ENCODE measurements at places on chromosomes 11 and 22.

DNA sequence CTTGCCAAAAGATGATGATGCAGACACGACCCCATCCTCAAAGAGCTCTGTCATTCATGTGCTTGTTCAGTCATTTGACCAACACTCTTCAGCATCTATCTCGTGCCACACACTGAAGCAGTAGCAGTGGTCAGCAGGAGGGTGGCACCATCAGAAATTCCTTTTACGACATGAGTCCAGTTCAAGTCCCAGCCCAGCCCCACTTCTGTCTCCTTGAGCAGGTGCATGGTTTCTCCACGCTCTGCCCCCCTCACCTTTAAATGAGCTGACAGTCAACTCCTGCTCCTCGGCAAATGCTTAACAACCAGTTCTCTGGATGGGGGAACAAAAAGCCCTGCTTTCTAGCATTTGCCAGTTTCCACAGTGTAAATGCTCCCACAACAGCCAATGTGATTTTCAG, 60.9 kb downstream of the SYN3 start:
- DNase-seq, result no peak

DNA sequence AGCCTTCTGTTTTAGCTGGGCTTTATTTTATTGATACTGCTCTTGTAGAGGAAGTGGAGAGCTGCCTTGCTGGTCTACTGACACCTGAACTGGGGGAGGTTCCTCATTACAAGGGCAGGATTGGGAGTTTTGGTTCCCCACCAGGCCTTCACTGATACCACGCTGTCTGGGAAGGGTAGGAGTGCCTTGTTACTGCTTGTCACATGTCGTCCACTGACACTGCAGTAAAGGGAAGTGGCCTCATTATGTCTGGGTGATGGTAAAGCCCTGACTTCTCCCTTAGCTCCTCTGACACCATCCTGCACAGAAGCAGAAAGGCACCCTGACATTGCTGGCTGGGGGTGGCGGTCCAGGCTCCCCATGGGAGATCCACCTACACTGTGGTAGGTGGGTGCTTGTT, 38.7 kb upstream of the ELF5 start:
- no peak for DNase-seq

GRCh38 chr11:46541593-46542371, 52.0 kb downstream of the AMBRA1 start:
- no peak for DNase-seq

GRCh38 chr11:31870609-31871309, 59.6 kb upstream of the PAX6 start:
- peak; percentile 10 for DNase-seq

DNA sequence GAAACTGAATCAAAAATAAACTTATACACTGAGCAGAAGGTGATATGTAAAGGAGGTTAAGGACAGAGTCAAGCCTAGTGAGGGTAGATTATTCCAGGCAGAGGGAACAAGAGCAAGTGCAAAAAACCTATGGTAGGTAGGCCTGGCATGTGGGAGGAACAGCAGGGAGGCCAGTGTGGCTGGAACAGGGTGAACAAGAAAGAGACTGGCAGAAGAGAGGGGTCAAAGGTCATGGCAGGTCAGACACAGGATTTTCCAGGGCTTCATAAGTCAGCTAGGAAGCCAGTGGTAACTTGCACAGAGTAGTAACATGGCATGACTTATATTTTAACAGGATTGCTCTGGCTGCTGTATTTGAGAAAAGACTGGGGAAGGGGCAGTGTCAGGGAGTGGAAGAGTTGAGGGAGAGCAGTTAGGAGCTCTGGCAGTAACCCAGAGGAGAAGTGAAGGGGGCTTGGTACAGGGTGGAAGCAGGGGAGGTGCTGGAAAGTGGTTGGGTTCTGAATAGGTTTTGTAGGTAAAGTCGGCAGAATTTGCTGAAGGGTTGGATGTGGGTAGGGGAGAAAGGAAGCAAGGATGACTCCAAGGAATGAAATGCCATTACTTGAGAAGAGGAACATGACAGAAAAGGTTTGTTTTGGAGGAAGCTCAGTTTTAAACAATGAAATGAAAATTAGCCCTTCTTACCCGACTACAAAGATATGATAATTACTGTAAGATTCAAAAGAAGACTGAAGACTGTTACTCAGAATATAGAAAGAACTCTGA, 86.2 kb downstream of the ZNRF3 start:
- DNase-seq, result no peak

DNA sequence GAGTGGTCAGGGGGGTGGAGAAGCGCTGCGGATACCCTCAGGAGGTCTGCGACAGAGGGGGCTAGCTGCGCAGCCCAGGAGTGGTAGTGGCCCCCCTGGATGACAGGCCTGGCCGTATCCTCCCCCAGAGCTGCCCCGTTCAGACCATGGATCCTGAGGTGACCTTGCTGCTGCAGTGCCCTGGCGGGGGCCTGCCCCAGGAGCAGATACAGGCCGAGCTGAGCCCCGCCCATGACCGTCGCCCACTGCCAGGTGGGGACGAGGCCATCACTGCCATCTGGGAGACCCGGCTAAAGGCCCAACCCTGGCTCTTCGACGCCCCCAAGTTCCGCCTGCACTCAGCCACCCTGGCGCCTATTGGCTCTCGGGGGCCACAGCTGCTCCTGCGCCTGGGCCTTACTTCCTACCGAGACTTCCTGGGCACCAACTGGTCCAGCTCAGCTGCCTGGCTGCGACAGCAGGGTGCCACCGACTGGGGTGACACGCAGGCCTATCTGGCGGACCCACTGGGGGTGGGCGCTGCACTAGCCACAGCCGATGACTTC, 505 bp downstream of the NUDT22 start:
- DNase-seq, result peak; percentile 40

- no peak for DNase-seq
Measured at GRCh38 chr11:11519184-11519583, 102.6 kb downstream of the GALNT18 start.

- DNase-seq, result no peak
Measured at GRCh38 chr11:11409901-11410300, 56.9 kb upstream of the CSNK2A3 start.

DNA sequence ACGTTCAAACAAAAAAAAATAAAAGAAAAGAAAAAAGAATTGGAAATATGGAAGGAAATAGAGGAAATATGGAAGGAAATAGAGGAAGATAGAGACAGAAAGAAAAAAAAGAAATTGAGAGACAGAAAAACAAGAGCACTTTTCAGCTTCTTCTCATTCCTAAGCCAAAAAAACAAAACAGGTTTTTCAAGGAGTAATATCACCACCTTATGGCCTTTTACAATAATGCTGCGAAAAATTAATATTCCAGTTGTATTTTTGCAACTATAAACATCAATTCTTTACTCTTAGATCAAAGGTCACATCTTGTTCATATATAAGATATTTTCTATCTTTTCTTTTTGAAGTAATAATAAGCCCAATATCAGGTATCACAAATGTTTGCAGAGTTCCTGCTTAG, 328.3 kb downstream of the FAT3 start:
- DNase-seq, result no peak

DNA sequence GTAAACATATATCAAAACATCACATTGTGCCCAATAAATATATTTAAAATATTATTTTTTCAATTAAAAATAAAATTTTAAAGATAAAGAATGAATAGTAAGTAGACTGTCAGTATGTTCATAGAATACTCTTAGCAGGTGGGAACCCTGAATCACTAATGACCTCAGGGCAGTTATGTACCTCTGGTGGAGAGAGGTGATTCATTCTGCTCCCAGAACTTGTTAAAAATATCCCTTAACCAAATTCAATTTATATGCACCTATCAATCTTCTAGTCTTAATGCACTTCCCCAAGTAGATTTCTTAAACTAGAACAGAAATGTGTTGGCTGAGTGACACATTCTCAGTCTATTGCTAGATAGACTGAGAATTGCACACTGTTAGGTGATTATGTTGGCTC, 183.9 kb upstream of the SYN3 start:
- DNase-seq, result no peak

GRCh38 chr11:15728207-15728606, 613.5 kb downstream of the INSC start:
- no peak for DNase-seq

DNA sequence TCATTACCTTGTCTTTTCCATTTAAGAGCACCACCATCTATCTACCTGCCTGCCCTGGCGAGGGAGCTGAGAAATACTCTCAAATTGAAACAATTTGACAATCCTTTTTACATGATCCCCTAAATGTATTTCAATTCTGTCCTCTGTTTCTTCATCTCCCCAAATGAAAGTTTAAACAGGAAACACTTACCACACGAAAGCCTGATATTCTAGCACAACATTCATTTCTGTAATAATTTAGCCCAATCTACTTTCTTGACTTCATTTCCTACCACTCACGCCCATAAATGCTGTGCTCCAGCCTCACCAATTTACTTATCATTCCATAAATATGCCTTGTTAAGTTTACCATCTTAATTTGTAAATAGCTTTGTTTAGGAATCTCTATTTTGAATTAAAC, 89.8 kb upstream of the MS4A8 start:
- no peak for DNase-seq

GRCh38 chr11:116723511-116723910, 49.3 kb downstream of the BUD13 start:
- no peak for DNase-seq

DNA sequence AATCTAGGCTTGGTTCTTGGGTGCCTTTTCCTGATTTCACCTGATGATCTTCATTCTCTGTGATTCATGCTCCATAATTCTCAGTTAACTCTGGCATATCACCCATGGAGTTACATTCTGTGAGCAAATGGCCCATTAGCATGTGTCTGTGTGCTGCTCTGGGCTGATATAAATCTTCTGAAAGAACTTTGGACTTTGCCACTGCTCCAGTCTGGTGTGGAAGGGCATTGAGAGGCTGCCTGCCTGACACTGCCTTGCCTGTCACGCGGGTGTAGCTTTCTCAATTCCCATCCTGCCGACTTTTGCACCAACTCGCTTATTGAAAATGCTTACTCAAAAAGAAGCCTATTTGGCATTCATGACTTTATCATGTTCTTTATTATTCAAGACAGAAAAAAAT, 42.2 kb downstream of the FAT3 start:
- DNase-seq, result no peak

DNA sequence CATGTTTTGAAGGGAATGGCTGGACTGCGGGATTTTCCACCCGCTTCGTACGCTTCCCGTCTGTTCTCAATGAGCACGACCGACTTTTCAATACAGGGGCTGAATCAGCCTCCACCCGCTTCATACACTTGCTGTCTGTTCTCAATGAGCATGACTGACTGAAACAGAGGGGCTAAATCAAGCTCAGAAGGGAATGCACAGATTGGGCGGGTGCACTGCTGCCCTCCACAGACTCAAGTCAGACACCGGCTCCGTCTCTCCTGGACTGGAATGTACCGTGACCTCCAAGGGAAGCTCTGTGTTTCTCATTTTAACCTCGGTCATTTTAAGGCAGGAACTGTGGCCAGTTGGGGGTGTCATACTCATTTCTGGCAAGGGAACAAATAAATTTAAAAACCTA, 48.5 kb downstream of the BRD1 start:
- no peak for DNase-seq

DNA sequence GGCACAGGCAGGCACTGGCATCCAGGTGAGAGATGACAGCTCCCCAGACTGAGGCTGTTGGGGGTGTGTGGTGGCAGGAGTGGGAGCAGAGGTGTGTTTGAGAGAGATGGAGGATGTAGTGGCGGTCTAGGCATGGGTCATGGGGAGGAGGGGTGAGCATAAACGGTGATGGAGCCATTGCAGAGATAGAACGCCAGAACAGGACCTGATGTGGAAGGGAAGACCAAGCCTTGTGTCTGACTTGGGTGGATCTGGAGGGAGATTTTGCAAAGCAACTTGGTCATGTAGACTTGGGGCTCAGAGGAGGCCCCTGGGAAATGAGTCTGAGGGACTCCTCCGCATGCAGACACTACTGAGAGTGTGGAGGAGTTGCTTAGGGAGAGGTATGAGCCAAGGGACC, 50.0 kb upstream of the CLDN5 start:
- no peak for DNase-seq

DNA sequence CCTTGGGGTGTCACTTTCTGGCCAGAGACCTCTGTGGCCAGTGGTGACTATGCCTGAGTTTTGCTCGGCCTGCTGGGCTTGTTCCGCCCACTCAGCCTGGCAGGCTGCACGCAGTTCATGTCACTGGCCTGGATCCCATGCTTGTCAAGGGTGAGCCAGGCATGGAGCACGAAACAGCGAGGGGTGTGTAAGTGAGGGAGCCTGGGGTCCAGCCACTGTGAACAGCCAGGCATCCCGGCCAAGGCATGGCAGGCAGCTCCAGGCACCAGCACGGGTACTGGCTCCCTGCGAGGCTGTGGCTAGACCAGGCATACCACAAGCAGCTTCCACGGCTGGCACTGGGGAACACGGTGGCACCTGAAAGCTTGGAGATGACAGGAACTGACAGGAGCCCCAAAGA, 214.3 kb downstream of the LRRC4C start:
- DNase-seq, result no peak

GRCh38 chr11:118016104-118016503, 29.9 kb downstream of the IL10RA start:
- DNase-seq, result no peak

- no peak for DNase-seq
Measured at GRCh38 chr22:41596776-41597634, 7.4 kb upstream of the PMM1 start.

DNA sequence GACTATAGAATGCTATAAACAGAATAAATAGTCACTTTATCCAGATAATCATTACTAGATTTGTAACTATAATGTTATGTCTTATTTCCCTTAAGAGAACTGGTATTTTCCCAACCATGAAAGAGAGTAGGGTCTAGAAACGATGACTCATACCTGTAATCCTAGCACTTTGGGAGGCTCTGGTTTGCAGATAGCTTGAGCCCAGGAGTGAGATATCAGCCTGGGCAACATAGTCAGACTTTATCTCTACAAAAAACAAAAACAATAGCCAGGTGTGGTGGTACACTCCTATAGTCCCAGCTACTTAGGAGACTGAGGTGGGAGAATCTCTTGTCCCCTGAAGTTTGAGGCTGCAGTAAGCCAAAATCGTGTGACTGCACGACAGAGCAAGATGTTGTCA, 30.9 kb downstream of the OR52A5 start:
- no peak for DNase-seq

- DNase-seq, result no peak
Measured at GRCh38 chr11:134509381-134510232, 97.6 kb upstream of the B3GAT1 start.

GRCh38 chr22:39369586-39369985, 19.8 kb downstream of the SYNGR1 start:
- DNase-seq, result no peak

DNA sequence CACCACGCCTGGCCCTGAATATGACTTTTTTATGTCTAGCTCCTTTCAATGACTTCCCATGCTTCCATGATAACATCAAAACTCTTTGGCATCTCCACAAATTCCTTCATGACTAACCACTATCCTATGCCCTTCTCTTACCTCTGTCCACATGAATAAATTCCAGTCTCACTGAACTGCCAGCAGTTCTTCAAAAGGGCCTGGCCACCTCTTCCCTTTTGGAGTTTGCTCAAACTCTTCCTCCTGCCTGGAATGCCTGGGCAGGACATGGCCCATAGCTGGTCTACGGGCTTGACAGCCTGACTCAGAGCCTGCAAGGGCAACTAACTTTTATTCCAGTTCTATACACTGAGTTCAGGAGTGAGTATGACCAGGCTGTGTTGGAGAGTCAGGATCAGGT, 41.8 kb upstream of the ZBTB16 start:
- no peak for DNase-seq

GRCh38 chr11:120324932-120325810, at the start of gene TLCD5:
TSS of gene TLCD5 (plus strand) at chr11:120325299. CDS start at chr11:120327442, 2,143 bp downstream.
- peak; percentile 53 for DNase-seq

Data from foreskin fibroblast (primary cell).